GM23248 (cell line): ENCODE measurements at places on chromosomes 6 and 20.
A peak's percentile ranks its signal among the peaks of the same experiment; 100 is the strongest.

DNA sequence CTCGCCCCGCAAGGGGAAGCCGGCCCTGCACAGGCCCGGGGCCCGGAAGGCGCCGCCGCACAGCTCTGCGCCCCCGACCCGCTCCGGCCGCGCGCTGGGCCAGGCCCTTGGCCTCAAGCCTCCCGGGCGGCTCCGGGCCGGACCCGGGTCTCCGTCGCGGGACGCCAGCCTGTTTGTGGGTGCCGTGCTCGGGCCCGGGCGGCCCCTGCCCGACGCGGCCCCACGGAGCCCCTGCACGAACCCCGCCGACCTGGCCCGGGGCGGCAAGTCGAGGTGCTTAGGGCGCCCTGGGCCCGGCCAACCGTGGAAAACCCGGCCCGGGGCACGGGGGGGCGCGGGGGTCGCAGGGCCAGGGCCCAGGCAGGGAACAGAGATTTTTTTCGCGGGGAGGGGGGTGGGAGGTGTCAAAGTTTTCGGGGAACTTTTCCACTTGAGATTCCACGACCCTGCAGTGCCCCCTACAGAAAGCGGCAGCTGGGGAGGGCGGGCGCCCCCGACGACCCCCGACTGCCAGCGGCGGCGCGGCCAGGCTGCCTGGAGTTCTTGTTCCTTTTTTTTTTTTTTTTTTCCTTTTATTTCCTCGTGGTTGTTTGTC lies 805 bp upstream of the STX16 start:
- DNase-seq, result peak; percentile 42

- DNase-seq, result no peak
Measured at GRCh38 chr6:156336089-156336488, 441.1 kb upstream of the ARID1B start.

DNA sequence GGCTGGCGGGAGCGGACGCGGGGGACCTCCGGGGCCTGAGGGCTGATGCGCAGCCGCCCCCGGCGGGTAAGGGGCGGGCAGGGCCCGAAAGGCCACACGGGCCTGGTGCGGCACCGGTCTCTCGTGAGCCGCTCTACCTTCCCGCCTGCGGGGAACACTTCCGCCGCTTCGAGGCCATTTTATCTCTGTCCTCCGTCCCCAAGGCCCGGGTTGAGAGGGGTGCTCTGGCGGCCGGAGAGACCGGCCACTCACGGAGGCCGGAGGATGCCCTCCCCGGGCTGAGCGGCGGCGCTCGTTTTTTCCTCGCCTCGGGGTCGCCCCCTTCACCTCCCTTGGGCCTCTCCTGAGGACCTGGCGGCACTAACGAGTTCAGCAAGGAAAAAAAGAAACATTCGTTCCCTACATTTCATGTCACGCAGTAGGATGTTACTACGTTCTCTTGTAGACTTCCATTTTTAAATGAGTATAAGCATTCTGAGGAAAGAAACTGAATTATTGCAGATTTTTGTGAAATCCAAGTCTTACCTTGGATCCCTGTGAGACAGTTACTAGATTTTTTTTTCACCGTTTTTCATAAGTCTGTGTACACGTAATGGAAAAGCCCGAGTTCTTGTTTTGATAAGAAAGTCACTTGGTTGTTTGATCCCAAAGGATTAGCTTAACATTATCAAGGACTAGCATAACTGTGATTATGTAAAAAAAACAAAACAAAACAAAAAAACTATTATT lies 575 bp downstream of the WTAP start:
- DNase-seq, result peak; percentile 68

GRCh38 chr20:21352703-21353102 lies 44.6 kb downstream of the NKX2-4 start:
- peak; percentile 62 for DNase-seq

GRCh38 chr20:11103866-11104265 lies 430.1 kb upstream of the JAG1 start:
- DNase-seq, result no peak

DNA sequence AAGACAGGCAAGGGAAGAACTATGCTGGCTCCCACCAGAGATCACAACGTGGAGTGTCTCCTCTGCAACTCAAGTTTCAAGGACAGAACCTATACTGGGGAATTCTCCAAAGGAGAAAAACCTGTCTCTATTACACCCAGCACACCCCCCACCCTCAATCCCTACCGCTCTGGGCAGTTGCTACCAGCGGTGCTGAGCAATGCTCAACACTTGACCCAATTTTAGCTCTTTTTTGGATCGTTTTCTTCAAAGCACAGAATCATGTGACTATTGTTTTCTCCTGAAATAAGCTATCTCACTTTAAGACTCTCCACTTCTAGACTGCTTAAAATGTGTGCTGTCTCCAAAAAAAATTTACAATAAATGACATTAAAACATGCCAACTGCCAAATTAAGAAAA lies 23.3 kb downstream of the MAP7 start:
- DNase-seq, result no peak

GRCh38 chr6:148396411-148396810 lies 53.8 kb downstream of the SASH1 start:
- DNase-seq, result no peak

DNA sequence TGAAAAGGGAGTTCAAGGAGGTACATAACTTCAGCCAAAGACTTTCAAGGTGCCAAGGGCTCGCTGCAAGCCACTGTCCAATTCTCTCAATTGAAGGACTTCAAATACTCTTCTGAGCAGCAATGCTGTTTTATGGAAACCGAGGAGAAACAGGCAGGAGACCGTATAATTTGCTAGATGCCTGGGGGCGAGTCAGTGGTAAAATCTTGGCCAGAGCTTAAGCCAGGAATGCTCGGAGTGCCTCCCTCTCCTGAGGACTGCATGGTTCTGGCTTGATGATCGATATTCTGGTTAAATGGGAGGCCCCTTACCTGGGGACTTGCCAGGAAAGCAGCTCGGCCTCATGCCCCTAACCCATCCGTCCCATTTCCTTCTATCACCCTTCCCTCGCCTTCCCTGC lies 35.8 kb upstream of the NOP56 start:
- DNase-seq, result no peak

- no peak for DNase-seq
Measured at GRCh38 chr20:58084566-58084965, 143.9 kb downstream of the ANKRD60 start.

DNA sequence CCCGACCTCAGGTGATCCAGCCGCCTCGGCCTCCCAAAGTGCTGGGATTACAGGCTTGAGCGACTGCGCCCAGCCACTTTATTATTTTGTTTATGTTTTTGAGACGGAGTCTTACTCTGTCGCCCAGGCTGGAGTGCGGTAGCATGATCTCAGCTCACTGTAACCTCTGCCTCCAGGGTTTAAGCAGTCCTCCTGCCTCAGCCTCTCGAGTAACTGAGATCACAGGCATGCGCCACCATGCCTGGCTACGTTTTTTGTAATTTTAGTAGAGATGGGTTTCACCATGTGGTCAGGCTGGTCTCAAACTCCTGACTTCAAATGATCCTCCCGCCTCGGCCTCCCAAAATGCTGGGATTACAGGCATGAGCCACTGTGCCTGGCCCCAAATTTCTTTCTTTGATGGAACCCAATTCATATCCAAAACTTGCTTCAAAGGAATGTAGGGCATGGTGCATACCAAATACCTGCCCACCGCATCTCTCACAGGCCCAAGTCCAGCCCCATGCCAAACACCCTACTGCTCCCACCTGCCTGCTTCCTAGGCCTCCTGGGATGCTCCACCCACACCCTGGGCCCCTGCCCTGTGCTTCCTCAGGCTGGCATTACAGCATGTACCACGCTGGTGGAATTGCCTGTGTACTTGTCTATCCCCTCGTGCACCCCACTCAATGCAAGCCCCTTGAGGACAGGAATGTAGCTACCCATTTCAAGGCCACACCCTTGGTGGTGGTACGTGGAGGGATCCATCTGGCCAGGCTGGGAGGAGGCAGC lies 4.9 kb upstream of the HMGA1 start:
- no peak for DNase-seq

- DNase-seq, result peak; percentile 92
Measured at GRCh38 chr6:112153926-112154607, 66.7 kb downstream of the FAM229B start.

- no peak for DNase-seq
Measured at GRCh38 chr6:154786144-154786868, 53.1 kb downstream of the SCAF8 start.

DNA sequence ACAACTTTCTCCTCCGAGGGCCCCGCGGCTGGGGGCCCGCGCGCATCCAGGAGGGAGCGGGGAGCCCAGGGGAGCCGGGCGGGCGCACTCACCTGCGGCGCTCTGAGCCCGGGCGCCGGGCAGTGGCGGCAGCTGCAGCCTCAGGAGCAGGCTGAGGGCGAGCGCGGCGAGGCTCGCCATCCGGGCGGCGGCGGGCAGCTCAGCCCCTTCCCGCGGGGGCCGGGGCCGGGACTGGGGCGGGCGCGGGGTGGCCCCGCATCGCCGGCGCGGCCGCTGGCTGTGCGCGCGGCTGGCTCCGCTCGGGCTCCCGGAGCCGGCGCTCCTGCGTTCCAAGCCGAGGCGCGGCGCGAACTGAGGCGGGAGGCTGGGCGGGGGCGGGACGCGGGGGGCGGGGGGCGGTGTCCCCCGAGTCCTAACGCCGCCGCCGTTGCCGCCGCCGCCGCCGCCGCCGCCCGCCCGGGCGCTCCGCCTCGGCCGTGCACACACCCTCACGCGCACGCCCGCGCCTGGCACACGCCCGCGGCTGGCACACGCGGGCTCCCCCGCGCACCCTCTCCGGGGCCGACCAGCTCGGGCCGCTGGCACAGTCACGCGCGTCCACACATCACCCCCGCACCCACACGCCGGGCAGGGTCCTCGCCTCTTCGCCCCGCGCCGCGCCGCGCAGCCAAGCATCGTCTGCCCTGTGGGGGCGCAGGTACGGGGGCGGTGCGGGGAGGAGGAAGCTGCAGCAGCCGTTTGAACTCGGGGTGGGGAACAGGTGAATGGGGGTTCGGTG lies at the start of gene PTPRT:
Gene PTPRT (minus strand): TSS at position 353 of the 778 bp plus-strand sequence. CDS start 173 bp downstream, at position 180.
- no peak for DNase-seq

GRCh38 chr6:28657769-28658465 lies 132.2 kb downstream of the GPX5 start:
- peak; percentile 78 for DNase-seq

DNA sequence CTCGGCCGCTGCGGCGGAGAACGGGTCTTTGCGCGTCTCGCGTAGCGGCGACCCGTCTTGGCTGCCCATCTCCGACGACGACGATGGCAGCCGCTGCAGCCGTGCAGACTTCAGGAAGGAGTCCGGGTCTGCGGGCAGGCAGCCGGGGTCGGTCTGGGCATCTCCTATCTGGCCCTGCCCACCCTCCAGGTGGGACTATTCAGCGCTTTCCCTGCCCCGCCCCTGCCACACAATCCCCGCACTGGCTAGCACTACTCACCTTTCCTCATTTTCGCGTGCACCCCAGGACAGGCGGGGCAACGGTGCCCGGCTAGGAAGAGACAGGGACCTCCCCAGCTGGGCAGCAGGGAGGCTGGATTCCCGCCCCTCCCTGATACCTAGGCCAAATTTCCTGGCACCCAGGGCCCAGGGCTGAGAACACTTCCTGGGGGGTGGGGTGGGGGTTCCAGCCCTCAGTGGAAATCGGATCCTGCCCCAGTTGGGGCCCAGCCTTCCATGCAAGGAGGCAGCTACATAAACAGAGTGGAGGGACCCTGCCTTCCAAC lies 9.2 kb downstream of the GGT7 start:
- DNase-seq, result no peak

GRCh38 chr6:149995235-149995750 lies 30.0 kb downstream of the RAET1L start:
- DNase-seq, result no peak

- DNase-seq, result no peak
Measured at GRCh38 chr6:117272032-117272866, 6.9 kb downstream of the VGLL2 start.

- DNase-seq, result no peak
Measured at GRCh38 chr20:50993876-50994275, 29.0 kb downstream of the KCNG1 start.

DNA sequence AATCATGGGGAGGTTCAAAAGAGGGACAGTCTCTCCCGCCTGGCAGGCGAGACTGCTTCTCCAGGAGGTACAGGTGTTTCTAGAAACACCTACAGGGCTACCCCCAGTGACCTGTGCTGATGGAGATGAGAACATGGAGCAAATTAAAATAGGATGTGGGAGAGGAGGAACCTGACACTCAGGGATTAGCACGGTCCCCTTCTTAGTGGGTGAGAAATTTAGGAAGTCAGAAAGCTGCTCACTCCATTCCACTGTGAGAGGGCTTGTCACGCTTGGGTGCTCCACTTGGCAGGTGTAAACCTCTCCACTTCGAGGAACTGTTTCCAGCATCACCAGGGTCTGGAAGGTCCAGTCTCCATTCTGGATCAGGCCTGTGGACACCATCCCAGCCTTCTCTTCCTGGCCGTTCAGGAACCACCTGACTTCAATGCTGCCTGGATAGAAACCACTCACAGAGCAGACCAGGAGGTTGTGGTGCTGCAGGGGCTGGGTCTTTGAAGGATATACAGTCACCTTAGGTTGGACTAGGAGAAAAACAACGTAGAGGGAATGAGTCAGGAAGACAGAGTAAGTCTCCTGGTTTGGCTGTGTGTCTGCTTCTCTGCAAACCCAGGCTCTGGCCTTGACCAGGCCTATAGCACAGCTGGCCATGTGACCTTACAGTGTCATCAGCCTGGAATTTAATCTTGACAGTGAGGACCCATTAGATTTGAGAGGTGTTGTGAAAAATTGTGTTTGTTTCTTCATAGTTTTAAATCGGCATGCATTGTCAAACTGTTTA lies 8.1 kb downstream of the HLA-DRB1 start:
- no peak for DNase-seq

- no peak for DNase-seq
Measured at GRCh38 chr6:148044921-148045320, 297.7 kb upstream of the SASH1 start.

DNA sequence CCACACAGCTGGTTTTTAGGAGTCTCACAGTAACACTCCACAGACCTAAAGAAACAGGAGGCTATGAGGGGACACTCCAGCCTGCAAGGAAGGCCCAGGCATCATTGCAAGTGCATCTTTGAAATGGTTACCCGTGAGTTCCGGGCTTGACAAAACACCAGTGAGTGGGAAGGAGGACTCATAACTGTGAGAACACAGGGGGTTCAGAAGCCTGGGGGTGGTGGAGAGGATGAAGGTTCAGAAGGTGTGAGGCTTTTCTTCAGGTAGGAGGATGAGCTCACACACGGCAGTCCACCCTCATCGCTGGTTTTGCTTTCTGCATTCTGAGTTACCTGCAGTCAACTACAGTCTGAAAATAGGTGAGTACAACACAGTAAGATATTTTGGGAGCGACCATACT lies 39.9 kb downstream of the MAP7 start:
- DNase-seq, result no peak

DNA sequence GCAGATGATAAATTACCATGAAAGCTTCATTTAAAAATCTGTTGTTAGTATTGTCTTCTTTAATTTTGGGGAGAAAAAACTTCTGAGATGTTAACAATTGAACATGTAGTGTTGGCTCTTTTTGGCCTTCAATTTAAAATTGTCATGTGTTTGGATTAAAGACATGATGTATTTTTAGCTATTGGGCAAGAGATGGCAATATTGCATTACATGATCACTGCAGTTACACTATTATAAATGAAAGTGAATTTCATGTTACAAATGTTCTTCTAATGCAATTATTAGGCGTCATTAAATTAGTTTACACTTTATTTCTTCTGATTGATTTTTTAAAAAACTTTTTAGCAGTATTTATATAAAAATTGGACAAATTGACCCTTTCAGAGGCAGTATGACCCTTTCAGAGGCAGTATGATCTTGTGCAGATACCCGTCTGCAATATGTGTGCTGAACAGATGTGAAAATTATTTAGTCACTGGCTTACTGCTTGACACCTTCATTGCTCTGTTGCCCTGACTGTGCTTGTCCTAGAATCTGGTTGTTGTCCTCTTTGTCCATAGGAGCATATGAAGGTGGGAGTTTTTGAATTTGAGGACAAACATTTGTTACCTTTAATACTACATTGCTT lies 25.8 kb downstream of the CDKAL1 start:
- DNase-seq, result peak; percentile 30

GRCh38 chr20:20624914-20625313 lies 87.5 kb downstream of the RALGAPA2 start:
- no peak for DNase-seq
